Stimulated activated CD4-positive, alpha-beta T cell treated with anti-CD3 and anti-CD28 coated beads, TNF-alpha, amount 100 ng/mL, for 1 hour (primary cell): ENCODE measurements at places on chromosomes 2 and 18.

GRCh38 chr18:59813942-59814341 is 85.9 kb upstream of the PMAIP1 start:
- DNase-seq, result no peak

DNA sequence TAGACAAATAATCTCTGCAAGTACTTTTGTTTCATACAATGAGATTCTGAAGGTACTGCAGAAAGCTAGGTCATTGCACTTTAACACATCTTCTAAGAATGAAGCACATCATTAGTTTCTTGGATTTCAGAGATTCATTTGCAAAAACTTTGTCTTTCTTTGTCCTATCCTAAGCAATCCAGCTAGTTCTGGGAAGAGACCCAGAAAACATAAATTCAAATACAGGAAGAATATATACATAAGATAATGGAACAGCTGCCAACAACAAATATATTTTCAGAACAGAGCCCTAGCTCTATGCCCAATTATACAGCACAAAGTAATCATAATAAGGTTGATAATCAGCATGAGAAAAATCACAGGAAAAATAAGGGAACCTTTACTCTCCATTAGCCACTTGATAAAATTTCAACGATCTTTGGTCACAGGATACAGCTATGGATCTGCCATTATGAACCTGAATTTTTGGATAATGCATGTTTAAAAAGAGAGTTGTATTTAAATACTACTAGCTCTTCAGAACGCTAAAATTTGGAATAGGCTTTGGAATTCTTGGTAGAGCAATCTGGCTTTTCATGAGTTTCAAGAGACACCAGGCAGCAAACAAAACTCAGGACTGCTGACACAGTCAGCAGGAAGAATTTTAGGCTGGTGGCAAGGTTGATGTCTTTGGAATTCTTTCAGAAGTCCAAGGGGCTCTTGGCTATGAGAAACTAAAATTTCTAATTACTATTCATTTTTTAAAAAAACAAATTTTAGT is 250.4 kb upstream of the SMIM21 start:
- no peak for DNase-seq

DNA sequence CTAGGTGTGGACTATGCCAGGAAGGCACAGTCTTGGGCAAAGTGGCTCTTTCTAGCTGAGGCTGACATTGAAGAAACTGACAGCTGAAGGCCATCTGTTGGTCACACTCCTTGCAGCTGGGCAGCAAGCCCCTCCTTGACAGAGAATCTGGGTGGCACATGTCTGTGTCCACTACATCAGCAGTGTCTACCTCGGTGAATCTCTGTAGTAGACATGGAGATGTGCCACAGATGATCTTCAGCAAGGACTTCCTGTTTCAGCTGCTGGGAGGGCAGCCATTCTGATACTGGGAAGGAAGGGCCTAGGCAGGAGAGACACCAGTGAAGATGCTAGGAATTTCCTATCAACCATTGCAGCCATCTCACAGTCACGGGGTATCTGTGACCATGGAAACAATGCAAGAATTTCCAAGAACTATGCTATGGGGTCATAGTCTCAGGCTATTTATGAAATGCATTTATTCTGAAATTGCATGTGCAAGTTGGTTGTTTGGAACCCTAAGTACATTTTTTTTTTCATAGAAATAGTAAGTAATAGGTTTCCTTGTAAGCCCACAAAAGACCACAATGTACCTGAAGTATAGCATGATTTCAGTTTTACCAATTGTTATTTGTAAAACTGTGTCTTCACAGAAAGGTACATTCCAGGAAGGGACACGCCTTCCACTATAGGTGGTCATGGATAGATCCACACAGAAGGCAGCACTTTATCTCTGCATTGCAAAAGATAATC is 63.8 kb upstream of the DARS1 start:
- DNase-seq, result no peak

DNA sequence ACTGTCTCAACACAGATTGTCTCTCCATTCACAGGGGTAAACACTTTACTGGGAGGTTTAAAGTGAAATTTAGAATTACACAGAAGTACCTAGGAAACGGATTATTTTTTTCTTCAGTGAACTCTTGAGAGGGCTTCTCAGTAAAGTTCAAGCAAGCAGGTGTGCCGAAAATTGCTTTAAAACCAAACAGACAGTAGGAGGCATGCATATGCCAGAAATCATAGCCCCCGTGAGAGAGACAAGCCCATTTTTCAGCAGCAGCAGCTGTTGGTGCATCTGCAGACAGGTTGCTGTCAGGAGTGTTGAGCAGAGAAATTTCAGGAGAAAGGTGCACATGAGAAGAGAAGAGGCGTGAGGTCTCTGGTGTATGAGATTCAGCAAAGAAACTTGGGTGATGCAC is 2115.5 kb upstream of the CELF4 start:
- no peak for DNase-seq

GRCh38 chr2:104849101-104849500 is 4.8 kb upstream of the POU3F3 start:
- no peak for DNase-seq

GRCh38 chr2:36706021-36706876 is 9.7 kb downstream of the VIT start:
- no peak for DNase-seq

- no peak for DNase-seq
These were observed 242.1 kb upstream of the RGPD4 start for GRCh38 chr2:107584577-107584976.

DNA sequence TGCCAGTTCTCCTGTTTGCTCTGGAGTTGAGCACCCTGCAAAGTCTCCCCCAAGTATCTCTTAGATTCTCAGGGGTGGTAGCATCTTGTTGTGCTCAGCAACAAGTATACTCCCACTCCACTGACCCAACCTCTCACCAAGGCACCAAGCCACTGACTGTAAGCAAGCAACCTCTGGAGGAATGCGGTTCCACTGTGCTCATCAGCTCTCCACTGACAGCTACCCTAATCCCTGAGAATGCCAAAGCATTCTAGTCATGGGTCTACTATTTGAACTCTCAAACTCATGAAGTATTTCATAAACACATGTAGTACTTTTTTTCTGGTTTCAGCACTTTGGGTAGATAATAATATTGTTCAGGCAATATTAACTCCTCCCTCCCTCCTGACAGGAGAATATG is 170.0 kb downstream of the EPHA4 start:
- no peak for DNase-seq

DNA sequence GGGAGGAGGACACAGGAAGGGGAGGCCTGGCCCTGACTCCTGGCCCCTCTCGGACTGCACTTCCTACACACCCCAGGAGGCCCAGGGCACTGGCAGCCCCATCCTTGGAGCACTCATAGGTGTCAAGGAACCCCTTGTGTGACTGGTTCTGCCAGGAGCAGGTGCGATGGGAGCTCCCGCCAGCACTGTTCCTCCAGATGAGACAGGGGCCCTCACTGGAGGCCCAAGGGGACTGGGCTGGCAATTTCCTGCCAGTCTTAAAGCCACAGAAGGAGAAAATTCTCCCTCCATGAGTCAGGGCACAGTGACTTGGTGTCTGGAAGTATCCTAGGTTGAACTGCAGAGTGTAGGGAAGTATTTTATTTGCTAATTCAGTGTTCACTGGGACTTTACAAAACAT is 42.8 kb upstream of the MAL start:
- no peak for DNase-seq

GRCh38 chr2:134104754-134105153 is 149.1 kb upstream of the MGAT5 start:
- no peak for DNase-seq

DNA sequence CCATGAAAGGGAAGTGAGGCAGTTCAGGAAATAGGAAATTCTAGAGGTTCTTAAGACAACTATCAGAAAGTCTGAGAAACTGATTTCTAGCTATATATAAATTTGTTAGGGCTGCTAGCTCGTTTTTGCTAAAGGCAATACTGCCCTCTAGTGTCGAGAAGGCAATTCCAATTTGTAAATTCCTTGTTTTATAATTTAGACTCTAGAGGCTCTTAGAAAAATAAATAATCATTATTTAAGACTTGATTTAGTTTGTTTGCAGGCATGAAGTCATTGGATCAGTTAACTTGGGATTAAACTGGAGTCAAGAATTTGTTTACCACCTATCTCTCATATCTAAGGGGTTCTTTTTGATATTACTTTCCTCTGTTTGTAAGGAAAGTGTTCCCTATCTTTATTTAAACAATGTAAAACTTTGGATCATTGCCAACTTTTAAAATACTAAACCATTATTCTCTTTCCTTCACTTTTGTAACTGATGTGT is 66.2 kb downstream of the ACVR2A start:
- no peak for DNase-seq
